CD4-positive, alpha-beta T cell treated with Interleukin-6 for 4 hours (primary cell): ENCODE measurements at places on chromosomes 16 and 17.

GRCh38 chr16:23960081-23960885 lies 124.5 kb downstream of the PRKCB start:
- no peak for DNase-seq

DNA sequence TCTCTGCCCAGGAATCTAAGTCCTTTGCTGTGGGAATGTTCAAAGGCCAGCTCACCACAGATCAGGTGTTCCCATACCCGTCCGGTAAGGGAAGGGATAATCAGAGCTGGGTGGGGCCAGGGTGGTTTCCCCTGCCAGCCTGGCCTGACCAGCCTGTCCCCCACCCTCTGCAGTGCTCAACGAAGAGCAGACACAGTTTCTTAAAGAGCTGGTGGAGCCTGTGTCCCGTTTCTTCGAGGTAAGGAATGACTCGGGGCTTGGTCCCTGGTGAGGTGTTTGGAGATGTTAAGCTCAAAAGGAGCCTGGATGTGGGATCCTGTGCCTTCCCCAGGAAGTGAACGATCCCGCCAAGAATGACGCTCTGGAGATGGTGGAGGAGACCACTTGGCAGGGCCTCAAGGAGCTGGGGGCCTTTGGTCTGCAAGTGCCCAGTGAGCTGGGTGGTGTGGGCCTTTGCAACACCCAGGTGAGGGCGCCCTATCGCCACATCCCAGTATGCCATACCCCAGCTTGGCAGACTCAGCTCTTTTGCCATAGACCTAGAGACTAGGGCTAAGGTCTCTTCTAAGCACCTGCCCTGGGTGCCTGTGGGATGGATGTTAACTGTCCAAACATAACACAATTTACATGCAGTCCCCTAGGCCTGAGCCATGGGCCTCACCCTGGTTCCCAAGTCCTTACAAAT lies 997 bp downstream of the ACADVL start:
- peak; percentile 74 for DNase-seq

DNA sequence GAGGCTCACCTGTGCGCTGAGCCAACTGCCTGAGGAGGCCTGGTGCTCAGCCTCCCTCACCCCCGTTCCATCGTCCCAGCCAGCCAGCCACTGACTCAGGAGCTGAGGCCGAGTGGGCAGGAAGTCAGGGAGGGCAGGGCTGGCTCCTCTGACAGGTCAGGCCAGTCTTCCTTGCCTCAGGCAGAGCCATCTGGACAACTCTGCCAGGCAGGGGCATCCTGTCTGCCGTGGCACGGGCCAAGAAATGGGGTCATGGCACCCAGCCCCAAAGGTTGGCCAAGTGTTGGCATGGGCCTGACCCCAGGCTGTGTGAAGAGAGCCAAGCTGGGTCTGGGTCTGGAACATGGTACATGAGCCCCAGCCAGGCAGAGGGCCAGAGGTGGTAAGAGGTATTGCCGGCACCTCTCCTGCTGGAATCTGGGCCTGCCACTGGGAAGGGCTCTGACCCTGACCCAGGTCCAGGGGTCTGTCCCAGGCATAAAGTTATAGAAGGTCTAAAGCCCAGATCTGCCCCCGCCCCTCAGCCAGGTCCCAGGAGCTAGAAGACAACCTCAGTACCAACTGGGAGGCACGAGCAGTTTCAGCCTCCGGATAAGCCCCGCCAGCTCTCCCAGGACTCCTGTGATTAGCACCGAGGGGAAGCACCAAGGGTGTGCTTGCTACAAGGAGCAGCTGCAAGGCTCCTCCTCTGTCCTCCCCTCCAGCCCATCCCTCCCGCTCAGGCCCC lies 2.5 kb upstream of the VASN start:
- DNase-seq, result no peak

DNA sequence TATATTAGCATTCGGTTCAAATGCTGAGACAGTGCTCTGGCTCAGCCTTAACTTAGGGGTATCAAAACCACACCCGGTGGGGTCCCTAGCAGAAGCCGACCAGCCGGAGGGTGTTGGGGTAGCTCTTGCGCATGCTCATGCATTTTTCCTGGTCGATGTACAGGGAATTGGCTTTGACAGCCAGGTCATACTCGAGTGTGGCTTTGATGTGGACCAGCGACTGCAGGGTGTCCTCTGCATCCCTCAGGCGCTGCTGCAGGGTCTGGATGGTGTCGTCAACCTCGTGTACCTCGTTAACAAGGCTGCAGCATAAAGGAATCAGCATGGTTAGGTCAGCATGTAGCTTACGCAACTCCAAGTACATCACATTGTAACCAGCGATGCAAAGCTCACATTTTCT lies 37.5 kb downstream of the TEKT3 start:
- no peak for DNase-seq

DNA sequence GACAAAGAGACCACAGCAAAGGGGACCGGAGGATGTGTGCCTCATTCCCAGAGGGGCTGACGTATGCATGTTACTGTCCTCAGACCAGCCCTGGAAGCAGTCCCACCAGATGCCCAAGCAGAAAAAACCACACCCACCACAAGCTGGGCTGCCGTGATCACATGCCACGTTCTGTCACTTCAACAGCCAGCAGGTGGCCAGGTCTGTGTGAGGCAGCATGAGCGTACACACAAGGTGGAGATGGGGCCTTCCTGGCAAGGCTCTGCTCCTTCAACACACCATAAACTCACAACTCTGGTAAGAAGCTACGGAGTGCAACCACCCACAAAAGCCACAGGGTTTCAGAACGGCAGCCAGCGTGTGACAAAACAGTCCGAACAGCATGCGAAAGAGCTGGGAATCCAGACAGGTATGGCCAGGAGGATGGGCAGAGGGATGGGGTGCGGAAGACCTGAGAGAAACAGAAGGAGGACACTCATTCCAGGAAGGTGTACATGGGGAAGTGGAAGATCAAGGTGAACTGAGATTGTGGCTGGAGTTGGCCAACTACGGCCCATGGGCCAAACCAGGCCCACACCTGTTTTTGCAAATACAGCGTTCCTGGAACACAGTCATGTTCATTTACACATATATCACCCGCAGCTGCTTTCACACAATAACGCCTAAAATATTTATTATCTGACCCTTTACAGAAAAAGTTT lies 27.9 kb downstream of the MBTPS1 start:
- DNase-seq, result peak; percentile 47

DNA sequence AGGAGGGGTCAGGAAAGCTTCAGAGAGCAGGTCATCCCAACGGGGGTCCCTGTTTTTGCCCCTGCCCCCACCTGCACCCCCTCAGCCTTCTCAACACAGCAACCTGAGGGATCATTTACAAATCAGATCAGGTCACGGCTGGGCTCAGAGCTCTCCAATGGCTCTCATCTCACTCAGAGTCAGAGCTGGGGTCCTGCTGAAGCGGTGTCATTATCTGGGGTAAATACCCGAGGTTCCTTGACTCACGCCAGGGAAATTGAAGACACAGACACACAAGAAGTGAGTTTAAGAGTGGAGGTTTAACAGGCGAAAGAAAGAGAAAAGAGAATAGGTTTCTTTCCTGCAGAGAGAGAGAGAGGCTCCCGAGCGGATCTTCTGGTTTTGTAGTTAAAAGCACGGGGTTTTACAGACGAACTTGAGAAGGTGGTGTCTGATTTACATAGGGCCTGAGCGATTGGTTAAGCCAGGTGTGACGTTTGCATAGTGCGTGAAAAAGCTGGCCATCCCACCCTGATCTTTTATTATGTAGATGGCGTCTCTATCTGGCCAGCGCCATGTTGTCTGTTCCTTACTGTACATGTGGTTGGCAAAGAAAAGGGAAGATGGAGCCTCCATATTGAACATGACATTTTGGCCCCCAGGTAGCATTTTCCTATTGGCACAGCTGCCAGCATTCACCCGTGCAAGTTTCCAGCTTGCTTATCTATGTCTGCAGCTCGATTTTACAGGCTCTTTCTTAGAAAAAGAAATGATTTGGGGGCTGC lies 51.4 kb downstream of the WSB1 start:
- DNase-seq, result no peak

DNA sequence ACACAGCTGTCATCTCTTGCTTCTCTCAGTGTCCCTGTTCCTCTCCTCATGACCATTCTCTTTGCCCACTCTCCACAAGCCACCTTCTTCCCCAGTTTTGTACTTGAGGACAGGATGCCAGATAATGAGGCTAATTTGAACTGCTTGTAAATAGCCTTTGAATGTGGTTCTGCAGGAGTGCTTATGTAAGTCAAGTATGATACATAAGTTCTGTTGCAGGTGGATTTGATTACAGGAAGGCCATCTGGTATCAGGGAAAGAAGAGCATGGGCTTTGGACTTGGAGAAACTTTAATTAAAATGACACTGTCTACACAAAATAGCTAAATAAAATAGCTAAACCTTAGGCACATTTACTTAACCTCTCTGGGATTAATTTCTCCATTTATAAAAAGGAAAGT lies 120.2 kb upstream of the HLF start:
- DNase-seq, result no peak

- peak; percentile 88 for DNase-seq
Measured at GRCh38 chr16:27230562-27231001, 27.3 kb downstream of the KDM8 start.

DNA sequence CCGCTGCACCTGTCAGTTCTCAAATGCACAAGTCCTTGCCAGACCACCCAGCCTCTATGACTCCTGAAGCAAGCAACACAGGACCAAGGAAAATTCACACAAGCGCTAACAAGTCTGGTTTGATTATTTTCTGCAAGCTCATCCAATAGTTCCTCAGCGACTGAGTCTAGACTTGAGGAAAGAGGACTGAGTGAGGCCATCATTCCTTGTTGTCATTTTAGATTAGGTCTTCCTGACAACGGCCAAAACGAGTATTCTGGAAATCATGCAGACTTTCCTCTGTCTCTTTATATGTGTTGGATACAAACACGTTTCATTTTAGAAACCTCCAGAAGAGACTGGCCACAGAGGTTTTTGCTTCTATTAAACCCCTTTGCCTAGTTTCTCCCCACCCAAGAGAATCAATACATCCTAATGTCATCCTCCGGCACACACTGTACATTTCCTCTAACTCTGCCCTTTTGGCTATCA lies 561 bp downstream of the CCDC47 start:
- DNase-seq, result no peak

- no peak for DNase-seq
Measured at GRCh38 chr17:59026176-59026939, 80.3 kb downstream of the TRIM37 start.

DNA sequence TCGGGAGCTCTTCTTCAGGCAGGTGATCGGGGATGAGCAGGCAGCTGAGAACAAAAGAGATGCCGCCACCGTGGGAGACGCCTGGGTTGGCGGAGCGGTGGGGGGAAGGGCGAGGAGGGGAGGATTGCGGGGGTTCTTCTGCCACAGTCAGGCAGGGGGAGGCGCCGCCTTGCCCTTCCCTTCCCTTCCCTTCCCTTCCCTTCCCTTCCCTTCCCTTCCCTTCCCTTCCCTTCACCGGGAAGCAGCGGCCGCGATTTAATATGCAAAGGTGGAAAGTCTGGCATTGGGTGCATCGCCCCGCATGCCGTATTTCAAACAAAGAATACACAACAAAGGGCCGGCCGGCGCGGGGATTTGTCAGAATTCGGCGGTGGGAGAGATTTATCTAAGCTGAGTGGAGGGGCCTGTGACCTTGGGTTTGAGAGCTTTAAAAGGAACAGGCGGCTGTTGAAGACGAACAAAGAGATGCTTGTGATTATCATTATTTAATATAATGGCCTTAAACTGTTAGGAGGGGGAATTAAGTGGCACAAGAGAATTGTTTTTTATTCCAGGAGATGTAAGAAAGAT lies 262.3 kb upstream of the TNRC6C start:
- DNase-seq, result peak; percentile 26

GRCh38 chr17:8320262-8320661 lies 10.2 kb downstream of the ARHGEF15 start:
- DNase-seq, result no peak

GRCh38 chr17:49616086-49616485 lies 40.4 kb downstream of the NXPH3 start:
- DNase-seq, result no peak

DNA sequence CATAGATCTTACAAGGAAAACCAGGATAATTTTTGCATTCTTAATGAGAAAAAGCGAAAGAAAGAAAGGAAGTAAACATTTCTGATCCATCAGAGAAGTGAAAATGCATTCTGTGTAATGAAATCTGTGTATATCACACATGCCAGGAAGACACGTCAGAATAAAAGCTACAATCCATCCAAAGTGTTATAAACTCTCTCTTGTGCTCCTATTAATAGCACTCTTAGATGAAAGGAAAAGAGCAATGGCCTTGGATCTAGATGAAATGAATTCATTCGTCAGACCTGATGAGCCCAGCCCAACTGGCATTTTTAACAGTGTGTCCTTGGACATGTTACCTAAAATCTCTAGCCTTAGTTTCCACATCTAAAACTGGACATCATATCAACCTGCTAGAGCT lies 885.5 kb downstream of the CDH11 start:
- no peak for DNase-seq

DNA sequence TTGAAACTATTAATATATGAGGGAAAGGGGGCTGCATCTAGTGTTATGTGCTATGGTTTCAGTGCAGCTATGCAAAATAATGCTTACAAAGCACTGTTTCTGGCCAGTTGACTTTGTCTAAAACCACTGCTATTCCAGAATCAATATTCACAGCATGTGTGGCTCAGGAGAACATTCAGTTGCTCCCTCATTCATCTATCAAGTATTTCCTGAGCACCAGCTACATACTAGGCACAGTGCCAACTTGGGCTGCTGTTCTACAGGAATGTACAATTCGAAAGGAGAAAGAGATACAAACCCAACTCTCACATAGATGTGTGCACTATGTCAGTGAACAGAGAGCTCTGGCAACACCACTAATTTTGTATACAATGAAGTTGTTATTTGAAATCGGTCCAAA lies 183.0 kb downstream of the PHKB start:
- DNase-seq, result no peak

GRCh38 chr16:68021490-68021889 lies 1.5 kb downstream of the DDX28 start:
- DNase-seq, result no peak

GRCh38 chr16:89076159-89076558 lies 17.5 kb upstream of the ACSF3 start:
- no peak for DNase-seq

DNA sequence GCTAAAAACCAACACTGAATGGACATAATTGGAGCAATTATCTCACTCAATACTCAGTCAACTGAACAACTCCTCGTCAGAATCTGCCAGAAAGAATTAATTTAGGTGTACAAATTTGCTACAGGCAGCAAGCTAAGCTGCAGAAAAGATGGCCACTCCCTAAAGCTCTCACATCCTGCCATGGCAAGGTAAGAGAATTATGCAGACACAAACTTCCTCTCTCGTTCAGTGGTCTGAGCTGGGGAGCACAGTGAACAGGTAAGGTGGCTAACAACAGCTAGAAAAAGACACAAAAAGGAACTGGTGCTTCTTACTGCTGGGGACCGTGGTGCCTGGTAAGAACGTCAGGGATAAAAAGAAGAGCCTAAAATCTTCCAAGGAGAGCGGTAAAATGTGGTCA lies 74.9 kb upstream of the BCAR1 start:
- peak; percentile 18 for DNase-seq

DNA sequence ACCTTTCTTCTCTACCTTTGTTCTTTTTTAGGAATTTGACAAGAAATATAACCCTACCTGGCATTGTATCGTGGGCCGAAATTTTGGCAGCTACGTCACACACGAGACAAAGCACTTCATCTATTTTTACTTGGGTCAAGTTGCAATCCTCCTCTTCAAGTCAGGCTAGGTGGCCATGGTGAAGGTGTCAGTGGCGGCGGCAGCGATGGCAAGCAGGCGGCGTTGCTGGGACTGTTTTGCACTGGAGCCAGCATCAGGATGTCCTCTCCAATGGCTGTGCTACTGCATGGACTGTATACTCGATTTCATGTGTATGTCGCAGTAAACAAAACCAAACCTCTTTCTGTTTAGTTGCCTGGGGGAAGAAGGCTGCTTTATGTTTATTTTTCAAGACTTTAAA lies 5.9 kb downstream of the DYNLL2 start:
- no peak for DNase-seq
